Stimulated activated CD4-positive, alpha-beta T cell treated with anti-CD3 and anti-CD28 coated beads, Interleukin-15, amount 100 ng/mL, for 24 hours (primary cell): ENCODE measurements at places on chromosomes 1 and 21.

DNA sequence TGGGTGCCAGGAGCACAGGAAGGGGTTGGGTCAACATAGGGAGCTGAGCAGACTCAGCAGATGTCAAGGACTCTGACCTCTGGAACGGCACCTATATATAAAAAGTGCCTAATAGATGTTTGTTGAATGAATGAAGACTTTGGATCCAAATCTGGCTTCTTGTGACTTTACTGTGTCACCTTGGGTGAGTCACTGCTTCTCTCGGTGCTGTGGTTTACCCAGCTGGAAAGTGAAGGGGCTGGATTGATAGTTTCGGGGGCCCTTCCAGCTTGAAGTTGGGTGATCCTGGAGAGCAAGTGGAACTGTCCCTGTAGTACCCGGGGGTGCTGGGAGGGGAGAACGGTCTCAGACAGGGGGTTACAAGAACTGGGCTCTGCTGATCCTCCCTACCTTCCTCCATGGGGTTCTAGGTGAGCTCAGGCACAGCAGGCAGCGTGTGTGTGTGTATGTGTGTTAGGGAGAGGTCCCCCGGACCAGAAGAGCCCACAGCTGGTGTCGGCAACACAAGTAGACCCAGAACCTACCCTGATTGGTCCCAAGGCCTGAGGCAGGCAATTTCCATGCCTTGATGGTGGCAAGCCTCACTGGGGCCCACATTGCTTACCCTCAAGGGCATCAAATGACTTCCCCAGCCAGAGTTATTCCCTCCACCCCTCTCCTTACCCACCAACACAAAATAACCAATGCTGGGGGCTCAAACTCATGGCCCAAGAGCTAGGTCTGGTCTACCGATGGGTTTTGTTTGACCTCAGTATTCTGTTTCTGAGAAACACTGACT, 5.5 kb upstream of the PADI1 start:
- no peak for DNase-seq

GRCh38 chr21:21003701-21004100, 5.5 kb downstream of the NCAM2 start:
- no peak for DNase-seq

GRCh38 chr1:31032266-31032665, 33.3 kb downstream of the PUM1 start:
- DNase-seq: no peak

DNA sequence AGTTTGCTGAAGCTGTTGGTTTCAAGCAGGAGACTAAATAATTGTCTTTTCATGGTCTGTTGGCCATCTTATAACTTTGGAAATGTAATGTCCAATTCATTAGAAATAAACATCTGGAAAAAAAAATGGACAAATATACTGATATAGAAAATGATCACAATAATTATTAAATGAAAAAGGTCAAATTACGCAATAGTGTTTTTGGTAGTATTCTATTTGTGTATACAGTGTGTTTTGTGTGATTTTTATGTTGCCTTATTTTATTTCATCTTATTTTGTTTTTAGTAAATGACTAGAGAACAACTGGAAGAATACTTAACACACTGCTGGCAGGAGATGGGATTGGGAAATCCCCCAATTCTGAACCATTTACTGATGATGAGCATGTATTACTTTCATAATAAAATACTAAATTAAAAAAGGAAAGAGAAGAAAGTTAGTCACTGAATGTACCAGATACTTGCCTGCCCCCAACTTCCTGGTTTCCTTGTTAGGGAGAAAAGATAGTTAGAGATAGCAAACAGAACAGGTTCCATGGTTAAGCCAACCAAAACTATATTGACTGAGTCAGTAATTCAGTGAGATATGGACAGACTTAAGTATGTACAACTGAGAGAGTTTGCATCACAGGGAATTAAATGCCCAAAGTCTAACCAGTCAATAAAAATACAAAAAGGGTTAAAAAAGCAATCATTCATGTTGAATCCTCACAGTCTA, 24.0 kb upstream of the SAMD13 start:
- DNase-seq: no peak

DNA sequence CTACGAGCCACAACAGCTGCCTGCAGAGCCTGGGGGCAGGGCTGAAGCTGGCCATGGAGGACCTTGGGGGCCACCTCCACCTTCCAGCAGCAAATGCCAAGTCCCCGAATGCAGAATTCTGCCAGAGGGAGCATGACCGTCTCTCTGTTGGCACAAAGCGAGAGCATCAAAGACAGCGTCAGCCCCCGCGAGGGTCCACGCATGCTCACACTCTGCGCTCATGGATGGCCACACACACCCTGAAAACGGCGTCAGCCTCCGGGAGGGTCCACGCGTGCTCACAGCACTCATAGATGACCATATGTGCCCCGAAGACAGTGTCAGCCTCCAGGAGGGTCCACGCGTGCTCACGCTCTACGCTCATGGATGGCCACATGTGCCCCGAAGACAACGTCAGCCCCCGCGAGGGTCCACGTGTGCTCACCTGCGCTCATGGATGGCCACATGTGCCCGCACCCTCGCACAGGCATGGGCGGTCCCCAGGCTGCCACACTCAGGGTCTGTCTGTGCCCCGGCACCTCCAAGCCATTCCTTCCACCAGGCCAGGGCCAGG, 46.5 kb downstream of the MORN1 start:
- no peak for DNase-seq

DNA sequence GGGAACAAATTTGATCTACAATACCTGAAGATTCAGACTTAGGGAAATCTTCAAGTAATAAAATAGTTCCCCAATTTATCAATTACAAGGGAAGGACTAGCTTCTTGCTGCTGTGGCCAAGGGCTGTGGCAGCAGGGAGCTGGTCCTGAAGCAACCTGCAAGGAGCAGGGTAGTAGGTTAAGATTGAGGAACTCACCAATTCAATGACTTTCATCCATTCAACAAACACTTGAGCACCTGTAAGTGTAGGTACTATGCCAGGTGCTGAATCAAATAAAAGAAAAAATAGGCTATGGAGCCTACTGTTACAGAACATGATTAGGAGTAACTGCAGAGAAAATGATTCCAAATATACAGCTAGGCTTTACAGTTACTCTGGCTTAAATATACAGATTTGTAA, 64.2 kb upstream of the RBM34 start:
- no peak for DNase-seq
